Stimulated activated CD8-positive, alpha-beta memory T cell treated with anti-CD3 and anti-CD28 coated beads, Interleukin-4, amount 100 ng/mL, for 4 hours (primary cell): ENCODE measurements at places on chromosomes 4 and X.

- no peak for DNase-seq
Measured at GRCh38 chr4:123127218-123127617, 204.8 kb upstream of the NUDT6 start.

- DNase-seq = no peak
Measured at GRCh38 chrX:133676344-133677122, 261.2 kb upstream of the GPC4 start.

DNA sequence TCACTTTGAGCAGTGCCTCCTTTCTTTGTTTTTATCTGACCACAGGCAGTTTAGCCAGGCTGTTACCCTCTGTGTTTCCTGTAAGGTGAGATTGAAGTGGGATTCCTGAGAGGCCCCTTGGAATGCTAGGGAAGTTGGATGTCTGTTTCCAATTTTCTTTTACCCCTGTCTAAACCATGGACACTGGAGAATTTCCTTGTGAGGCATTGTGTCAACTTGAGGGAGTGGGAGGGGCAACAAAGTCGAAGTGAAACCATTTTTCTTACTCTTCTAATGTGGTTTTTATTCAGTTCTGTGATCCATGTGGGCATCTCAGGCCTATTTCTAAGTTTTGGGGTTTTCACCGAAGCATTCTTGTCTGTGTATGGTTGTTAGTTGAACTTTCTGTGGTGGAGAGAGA lies 296.1 kb upstream of the UGT8 start:
- no peak for DNase-seq

DNA sequence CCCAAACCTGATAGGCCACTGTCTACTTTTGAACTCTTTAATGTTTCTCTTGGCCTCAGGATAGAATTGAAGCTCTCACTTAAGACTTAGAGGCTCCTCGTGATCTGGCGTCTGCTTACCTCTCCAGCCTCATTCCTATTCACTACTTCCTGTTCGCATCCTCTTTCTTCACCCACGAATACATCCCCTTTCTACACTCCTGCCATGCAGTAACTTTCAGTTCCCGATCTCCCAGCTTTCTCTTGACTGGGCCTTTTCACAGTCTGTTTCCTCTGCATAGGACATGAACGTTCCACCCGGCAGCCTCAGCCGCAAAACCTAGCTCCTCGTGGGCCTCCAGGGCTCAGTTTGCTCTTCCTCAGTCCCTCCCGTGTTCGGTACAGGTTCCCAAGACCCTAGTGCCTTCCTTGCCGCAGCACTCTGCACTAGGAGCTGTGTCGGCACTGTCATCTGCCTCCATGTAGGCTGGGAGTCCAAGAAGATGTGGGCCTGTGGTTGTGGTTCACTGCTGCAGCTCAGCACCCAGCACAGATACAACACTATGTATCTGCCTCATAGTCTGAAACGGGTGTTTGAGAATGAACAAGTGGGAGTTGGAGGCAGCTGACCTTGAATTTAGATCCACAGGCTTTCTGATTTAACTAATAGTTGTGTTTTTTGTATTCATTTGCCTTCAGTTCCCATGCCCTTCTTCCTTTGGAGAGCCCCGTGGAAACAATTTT lies 15.8 kb downstream of the RPL39 start:
- no peak for DNase-seq

DNA sequence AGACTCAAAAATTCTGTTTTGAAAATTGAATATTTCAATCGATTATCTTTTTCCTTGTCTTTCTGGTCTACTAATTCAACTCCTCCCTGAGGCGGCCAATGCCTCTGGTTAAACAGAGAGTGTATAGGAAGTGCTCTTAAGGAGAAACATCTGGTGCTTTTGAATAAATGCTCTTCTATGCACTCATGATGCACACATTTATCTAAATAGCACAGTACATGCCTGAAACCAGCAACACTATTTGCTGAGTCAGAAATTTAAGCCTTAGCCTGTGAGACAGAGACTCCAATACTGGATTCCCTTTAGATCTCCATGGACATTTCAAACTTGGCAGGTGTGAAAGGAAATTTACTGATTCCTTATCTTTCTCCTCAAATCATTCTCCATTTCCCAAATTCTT lies 118.6 kb downstream of the SLIT2 start:
- no peak for DNase-seq

GRCh38 chrX:83169683-83170082 lies 338.4 kb upstream of the POU3F4 start:
- no peak for DNase-seq

- no peak for DNase-seq
Measured at GRCh38 chrX:141736656-141737055, 38.1 kb upstream of the SPANXD start.

GRCh38 chr4:100882661-100883060 lies 364.8 kb upstream of the EMCN start:
- no peak for DNase-seq

DNA sequence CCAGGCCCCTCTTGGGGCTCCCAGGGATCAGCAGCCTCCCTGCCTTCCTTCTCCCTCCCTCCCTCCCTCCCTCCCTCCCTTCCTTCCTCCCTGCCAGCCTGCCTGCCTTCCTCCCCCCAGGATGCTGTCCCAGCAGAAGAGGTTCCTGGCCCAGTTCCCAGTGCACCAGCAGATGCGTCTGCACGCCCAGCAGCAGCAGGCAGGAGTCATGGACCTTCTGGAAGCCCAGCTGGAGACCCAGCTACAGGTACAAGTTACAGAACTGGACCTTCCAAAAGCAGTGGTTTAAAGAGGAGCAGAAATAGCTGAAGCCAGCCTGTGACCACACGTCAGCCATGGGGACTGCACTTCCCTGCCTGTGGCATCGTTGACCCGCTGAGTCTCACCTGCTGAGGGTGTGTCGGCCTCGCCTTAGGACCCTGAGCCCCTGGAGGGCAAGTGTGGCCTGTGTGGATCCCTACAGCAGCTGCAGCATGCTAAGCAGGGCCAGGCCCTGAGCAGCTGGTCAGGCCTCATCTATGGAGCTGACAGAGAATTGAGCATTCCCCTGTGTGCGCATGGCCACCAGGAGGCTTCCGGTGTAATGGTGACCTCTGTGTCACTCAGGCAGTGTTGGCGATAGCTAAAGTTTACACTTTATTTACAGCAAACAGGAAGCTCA lies 84.7 kb downstream of the CRMP1 start:
- no peak for DNase-seq

DNA sequence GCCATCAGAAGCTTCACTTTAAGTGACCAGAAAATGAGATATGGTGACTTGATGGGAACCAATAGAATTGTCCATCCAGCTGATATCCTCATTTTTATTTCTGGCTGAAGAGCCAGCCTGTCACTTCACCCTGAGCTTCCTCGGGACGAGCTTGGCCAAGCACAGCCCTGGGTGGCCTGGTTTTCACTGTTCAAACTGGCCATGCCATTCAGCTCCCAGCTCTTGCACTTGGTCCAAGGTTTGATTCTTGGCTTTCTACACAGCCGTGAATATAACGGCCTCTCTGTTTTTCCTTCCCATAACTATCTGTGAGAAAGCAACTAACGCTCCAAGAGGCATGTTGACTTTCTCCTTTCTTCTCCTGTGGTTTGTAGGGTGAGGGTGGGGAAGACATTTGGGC lies 71.9 kb downstream of the LIMCH1 start:
- no peak for DNase-seq
